Myocyte (in vitro differentiated cells): ENCODE measurements at places on chromosomes 1 and 21. TPM values are rescaled to one million over a fixed set of nuclear protein-coding genes. Genes with fewer than 3 reads are reported as not detected.
A peak's percentile ranks its signal among the peaks of the same experiment; 100 is the strongest.

- no peak for DNase-seq
Observed at GRCh38 chr1:52550447-52550846, 2.4 kb downstream of the TUT4 start.

GRCh38 chr1:26409191-26409807 is 1.3 kb upstream of the LIN28A start:
- no peak for DNase-seq

DNA sequence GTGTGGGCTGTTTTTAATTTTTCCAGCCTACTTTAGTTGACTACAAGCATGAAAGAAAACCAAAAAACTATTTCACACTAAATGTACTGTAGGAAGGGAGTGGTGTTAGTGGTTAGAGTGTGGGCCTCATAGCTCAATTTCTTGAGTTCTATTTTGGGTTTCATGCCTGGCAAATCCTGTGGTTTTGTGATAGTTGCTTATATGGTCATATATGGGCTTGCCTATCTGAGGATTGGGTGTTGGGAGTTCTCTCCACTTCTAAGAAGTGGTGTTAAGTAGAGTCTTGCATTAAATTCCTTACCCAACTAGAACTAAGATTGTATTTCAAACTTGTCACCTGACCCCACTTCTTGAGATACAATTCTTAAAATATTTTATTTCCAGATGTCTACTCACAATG is 37.8 kb upstream of the COL11A1 start:
- peak; percentile 67 for DNase-seq

DNA sequence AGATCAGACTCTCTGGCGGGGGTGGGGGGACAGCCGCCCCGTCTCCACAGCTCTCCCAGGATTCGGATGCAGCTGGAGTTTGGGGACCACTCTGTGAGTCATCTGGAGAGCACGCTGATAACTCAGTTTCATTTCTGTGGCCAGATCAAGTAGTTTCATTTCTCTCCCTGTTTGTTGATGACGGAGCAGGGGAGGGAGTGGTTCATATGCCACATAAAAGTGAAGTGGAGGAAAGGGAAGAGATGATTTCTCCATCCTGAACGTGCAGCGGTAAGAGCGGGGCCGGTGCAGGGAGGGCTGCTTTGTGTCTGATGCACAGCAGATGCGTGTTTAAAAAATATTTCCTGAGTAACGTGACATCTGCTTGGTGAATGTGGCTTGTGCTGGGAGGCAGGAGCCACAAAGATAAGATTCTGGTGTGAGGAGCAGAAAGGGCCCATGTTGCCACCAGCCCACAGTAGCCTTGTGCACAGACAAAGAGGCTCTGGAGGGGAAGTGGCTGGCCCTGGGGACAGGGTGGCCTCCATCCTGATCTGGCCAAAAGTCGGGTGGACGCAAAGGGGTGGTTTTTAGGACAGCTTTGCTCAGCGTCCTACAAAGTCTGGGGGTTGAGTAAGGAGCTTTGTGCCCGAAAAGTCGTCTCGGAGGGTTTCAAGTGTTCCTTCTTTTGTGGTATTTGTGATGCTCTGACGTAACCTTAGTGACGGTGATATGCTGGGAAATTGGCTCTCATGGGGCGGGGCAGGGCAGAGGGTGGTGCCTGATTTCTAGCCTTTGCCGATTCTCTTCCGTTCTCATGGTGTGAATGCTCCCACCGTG is at the start of gene MX2:
Gene MX2, plus strand, starts transcription at position 242 of the 819 bp plus-strand sequence. CDS start 14,880 bp downstream, outside the sequence.
- peak; percentile 44 for DNase-seq

DNA sequence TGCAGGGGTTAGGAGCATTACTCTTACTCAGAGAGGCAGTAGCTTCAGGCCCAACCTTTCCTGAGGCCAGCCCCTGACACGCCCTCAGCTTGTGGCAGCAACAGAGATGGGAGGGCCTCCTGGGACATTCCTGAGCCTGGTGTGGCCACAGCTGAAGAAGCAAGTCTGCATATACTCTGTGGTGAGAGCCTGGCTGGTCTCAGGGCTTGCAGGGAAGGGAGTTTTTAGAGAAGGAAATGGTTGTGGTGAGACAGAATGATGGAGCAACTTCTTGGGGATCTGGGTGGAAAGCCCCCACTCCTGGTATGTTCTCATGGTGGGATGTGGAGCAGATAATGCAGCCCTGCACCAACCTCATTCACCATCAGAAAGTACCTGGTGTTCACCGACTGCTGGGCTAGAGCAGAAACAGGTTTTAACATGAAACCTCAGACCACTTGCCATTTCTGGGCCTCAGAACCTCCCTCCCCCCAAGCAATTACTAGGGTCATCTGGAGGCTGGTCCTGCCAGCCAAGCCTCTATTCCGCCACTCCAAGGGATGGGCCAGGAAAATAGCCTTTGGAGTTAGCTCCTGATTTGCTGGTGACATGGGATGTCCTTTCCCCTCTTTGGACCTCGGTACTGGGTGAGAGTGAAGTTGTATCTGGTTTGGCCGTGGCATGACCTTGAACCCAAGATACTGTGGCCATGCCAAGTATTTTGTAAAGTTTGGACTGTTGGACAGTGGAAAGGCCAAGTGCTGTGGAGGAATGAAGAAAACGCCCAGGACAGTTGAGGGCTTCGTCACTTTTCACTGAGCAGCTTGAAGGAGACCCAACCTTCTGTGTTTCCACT is 28.1 kb upstream of the RNF19B start:
- peak; percentile 99 for DNase-seq

GRCh38 chr1:30804822-30805221 is 47.2 kb upstream of the LAPTM5 start:
- no peak for DNase-seq

GRCh38 chr1:21174654-21175323 is 1.9 kb downstream of the EIF4G3 start:
- DNase-seq = no peak

DNA sequence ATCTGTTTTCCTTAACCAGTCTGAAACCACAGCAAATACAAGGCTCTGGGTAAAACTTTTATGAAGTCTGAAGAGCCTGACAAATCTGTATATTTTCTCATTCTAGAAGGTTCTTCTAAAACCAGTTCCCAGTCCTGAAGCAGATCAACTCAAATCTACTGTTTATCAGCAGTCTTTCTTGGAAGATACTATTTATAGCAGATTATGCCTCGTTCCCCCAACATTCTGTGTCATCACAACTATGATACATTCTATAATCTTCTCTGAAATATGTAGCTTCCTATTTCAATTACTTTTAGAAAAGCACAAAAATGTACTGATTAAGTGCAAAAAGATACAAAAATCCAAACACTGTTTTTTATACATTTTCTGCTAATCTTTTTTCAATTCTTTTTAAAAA is 67.5 kb downstream of the NIBAN1 start:
- no peak for DNase-seq

- DNase-seq = no peak
Observed at GRCh38 chr1:107273515-107273914, 132.7 kb downstream of the NTNG1 start.

DNA sequence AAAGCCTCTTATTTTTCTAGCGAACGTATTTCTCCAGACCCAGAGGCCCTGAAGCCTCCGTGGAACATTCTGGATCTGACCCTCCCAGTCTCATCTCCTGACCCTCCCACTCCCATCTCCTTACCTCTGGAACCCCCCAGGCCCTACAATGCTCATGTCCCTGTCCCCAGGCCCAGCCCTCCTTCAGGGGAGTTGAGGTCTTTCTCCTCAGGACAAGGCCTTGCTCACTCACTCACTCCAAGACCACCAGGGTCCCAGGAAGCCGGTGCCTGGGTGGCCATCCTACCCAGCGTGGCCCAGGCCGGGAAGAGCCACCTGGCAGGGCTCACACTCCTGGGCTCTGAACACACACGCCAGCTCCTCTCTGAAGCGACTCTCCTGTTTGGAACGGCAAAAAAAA is 68.7 kb downstream of the ALPL start:
- no peak for DNase-seq

GRCh38 chr1:152034654-152035538 is 1.9 kb downstream of the S100A11 start:
- DNase-seq = peak; percentile 77

DNA sequence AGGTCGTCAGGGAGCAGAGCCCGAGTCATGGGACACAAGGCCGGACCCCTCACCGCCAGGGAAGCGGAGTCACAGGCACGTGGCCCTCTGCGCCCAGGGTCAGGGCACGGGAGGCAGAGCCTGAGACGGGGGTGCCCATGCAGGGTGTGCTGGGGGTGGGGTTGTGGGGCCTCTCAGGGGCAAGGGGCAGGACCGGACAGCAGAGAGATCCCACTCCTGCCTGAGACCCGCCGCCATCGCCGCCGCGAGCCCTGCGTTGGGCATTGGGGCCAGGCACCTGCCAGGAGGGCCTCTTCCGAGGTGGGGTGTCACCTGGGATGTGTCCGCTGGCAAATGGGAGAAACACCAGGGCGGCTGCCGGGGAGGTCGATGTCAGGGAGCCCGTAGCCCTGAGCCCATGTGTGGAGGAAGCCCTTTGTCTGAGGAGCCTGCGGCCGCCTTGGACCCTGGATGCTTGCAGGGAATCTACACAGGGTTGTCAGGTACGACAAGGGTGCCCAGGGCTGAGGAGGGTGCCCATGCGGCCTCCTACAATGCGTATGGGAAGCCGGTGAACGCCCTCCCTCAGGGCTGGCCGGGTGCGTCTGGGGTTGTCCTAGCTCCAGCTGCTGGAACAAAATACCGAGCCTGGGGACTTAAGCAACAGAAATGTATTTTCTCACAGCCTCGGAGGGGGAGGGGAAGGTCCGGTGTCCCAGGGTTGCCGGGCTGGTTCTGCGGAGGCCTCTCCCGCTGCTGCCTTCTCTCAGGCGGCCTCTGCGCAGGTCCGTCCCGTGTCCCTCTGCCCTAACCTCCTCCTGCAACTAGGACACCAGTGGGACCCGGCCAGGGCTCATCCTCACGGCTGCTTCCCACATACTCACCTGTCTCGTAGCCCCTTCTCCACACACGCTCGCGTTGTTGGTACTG is 16.4 kb upstream of the C1orf159 start:
- DNase-seq = no peak

DNA sequence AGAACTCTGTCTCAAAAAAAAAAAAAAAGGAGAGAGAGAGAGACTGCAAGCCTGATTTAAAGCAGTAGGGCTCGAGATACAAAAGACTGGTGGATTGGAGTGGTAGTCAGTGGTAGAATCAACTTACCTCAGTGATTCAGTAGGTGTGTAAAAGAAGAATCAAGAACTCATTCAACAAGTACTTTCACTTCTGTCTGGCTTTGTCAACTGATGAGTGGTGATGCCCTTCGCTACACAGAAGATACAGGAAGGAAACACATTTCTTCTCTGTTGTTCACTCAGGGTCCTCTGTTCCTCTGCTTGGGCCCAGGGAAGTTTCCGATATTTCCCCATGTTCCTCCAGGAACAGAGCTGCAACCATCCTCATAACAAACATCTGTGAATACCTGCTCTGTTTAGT is 68.6 kb upstream of the COG2 start:
- no peak for DNase-seq

- DNase-seq = peak; percentile 11
Observed at GRCh38 chr1:217331698-217332097, 299.2 kb downstream of the GPATCH2 start.

- DNase-seq = peak; percentile 40
Observed at GRCh38 chr1:163870666-163871065, 548.9 kb downstream of the NUF2 start.

DNA sequence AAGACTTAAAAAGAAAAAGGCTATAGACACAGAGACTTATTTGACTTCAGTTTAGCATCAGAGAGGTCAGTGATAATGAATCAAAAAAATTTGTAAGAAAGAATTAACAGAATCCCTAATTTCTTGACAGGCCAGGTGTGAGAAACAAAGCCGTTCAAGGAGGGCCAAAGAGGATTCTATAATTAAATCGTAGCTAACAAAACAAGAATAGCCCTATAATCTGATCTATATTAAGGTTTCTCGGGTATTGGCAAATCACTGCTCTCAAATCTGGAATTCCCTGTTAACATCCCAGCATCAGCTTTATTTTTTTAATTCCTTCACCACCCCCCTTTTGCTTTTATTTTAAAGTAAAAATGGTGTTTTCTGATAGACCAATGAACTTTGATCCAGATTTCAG is 60.3 kb downstream of the PUM1 start:
- DNase-seq = no peak

- DNase-seq = no peak
Observed at GRCh38 chr1:59457786-59458185, 160.9 kb downstream of the FGGY start.

- DNase-seq = no peak
Observed at GRCh38 chr1:215865060-215865459, 298.0 kb downstream of the KCTD3 start.

The CCDC24 gene
- total RNA-seq = 1.5 and 3.4 TPM in 2 replicates

The HUNK gene
- total RNA-seq = 0.05 TPM in 1 of 2 replicates, not detected in the other

The TNFRSF8 gene
- total RNA-seq = 0.16 TPM in 1 of 2 replicates, not detected in the other

The PTAFR gene
- total RNA-seq = not detected in 2 replicates

The RCAN3 gene
- total RNA-seq = 0.94 and 2.5 TPM in 2 replicates

The CFHR1 gene
- total RNA-seq = 0.21 and 0.73 TPM in 2 replicates

The KRTAP12-3 gene
- total RNA-seq = not detected in 2 replicates

The SELENBP1 gene
- total RNA-seq = 9.5 and 15.7 TPM in 2 replicates

The CAMK2N1 gene
- total RNA-seq = 8.4 and 11.4 TPM in 2 replicates

The SYTL1 gene
- 0.05 TPM in 1 of 2 replicates, not detected in the other for total RNA-seq

The ORC1 gene
- total RNA-seq = 0.11 and 0.42 TPM in 2 replicates
